ENCODE measurements at places on chromosomes 2 and 18.

- DNase-seq, result no peak
Measured at GRCh38 chr2:239035997-239036731, 188.3 kb downstream of the TWIST2 start.

DNA sequence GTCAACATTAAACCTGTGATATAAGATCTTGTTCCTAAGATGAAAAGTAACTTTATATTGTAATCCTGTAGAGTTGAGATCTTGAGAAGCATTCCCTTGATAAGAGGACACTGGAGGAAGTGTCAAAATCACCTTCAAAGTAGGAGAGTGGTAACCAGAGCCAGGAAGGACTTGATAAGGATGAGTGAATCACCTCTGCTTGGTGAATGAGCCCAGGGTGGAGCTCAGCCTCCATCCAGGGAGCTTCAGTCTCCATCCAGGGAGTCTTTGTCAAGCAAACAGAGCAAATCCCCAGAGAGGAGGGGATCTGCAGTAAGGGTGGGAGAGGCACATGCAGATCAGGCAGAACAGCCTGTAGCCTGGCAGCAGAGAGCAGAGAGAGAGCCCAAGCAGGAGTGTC lies 167.1 kb upstream of the SIX2 start:
- peak; percentile 19 for DNase-seq

DNA sequence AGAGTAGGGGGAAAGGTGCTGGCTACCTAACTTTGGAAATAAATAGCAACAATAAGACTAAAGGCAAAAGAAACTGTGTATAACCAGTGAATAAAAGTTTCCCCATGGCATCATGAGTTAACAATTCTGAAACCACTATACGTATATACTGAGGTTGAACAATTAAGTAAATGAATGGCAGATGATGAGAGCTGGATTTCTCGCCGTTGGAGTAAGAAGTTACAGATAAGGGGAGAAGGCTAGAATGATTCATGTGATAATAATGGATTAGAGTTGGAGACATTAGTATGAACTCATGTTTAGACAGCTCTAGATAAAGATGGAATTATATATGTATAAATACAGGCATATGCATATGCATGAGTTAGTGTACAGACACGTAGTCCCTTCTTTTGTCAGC lies 152.7 kb downstream of the UBR3 start:
- no peak for DNase-seq

DNA sequence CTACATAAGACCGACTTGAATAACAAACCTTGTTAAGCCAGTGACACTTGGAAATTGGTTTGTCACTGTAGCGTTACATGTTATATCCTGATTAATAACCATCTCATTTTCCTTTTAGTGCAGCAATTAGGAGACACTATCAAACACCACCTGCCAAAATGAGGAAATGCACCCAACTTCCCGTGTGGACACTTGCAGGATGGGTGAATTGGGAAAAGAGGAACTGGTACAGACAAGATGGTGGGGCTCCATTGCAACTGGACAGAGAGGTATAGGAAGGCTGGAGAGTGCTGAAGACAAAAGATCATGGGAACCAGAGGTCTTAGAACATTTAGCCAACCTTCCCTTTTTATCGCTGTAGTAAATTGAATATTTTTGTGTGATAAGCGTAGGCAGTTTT lies 816.3 kb upstream of the HS6ST1 start:
- DNase-seq, result no peak

DNA sequence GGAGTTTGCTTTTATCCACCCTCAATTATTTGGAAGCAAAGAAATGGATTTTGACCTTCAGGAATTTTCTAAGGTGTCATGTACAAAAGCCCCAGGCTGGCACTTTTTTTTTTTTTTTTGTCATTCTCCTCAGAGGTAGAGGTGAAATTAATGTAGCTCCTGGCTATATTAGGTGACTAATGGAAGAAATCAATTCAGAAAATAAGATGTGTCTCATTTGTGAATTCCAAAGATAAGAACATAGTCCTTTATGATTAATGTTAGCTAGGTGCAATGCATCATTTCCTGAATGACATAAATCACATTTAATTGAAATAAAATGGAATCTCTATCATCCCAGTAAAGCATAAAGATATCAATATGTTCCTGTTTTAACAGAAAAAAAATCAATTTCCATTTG lies 477.6 kb downstream of the FBXO15 start:
- peak; percentile 42 for DNase-seq

GRCh38 chr2:60453301-60453700 lies 100.2 kb downstream of the BCL11A start:
- no peak for DNase-seq

- no peak for DNase-seq
Measured at GRCh38 chr18:59646963-59647307, 50.3 kb downstream of the CCBE1 start.

- DNase-seq, result no peak
Measured at GRCh38 chr18:8298186-8298585, 311.1 kb upstream of the RAB12 start.

DNA sequence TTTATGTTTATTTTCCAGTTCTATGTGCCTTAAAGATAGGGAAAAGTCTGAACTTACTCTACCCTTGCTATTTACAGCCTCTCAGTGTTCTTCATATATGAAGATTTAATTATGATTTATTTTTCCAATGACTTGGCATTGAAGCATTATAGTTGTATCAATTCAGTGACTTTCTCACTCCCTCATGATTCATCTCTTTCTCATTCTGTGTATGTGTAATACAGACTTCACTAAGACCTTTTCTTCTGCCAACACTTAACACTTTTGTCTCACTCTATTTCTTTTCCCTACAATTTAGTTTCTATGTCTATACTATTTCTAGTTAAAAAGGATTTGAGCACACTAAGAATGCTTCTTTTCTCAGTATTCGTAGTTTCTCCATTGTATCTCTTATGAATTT lies 1470.3 kb upstream of the ACVR2A start:
- DNase-seq, result no peak

GRCh38 chr2:151996243-151997003 lies 102.4 kb downstream of the CACNB4 start:
- DNase-seq, result no peak

DNA sequence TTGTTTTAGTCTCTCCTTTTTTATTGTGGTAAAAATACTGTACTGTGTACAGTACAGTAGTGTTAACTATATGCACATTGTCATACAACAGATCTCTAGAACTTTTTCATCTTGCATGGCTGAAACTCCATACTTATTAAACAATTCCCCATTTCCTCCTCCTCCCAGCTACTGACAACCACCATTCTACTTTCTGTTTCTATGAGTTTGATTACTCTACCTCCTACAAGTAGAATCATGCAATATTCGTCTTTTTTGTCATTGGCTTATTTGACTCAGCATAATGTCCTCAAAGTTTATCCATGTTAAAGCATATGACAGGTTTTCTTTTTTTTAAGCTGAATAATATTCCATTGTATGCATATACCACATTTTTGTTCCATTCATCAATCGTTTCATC lies 338.2 kb downstream of the AGPS start:
- no peak for DNase-seq

DNA sequence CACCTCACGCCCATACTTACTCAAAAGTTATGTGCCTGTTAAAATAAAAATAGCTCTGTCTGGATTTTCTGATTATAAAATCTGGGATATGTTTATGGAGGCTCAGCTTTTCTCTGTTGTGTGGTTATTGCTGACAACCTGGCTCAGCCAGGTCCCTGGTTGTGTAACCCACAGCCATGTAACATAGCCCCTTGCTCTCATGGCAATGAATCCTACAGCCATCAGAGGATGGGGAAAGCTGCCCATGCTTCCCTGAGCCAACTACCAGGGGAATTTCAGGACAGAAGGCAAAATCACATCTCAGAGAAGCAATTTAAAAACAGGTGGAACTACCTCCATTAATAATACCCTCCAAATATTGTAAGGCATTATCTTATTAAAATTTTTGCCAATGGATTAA lies 29.7 kb downstream of the ST8SIA5 start:
- no peak for DNase-seq

GRCh38 chr2:192379736-192380135 lies 185.0 kb upstream of the TMEFF2 start:
- DNase-seq, result no peak

GRCh38 chr18:46174342-46175041 lies 70.3 kb downstream of the HAUS1 start:
- DNase-seq, result peak; percentile 44

GRCh38 chr18:49856496-49856895 lies 43.2 kb upstream of the ACAA2 start:
- DNase-seq, result no peak

DNA sequence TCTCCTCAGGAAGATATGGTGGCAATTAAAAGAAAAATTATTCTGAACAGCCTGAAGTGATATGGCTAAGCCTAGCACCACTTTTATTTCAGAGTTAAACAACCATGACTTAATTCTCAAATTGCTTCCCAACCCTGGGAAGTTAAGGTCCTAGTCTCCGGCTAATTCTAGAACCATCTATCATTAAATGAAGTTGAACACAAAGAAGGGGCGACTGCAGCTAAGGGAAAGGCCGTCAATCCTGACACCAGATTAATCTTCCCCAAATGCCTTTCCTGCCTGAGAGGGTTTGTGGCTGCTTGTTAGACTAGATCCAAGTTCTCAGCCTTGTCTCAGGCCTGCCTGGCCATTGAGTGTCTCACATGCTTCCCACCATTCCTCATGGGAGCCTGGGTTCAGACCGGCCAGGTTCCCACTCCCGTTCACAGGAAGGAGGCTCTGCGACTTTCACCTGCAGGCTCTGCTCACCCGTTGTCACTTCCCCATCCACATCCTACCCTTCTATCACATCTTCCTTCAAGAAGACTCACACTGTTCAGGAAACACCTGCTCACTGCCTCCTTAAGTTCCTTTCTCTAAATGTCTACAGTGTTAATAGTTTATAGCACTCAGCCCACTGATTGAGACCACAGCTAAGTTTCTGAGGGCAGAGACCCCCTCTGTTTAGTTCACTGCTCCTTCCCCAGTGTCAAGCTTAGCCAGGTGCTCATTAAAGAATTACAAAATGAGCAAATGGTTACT lies 282.9 kb upstream of the REV1 start:
- no peak for DNase-seq

DNA sequence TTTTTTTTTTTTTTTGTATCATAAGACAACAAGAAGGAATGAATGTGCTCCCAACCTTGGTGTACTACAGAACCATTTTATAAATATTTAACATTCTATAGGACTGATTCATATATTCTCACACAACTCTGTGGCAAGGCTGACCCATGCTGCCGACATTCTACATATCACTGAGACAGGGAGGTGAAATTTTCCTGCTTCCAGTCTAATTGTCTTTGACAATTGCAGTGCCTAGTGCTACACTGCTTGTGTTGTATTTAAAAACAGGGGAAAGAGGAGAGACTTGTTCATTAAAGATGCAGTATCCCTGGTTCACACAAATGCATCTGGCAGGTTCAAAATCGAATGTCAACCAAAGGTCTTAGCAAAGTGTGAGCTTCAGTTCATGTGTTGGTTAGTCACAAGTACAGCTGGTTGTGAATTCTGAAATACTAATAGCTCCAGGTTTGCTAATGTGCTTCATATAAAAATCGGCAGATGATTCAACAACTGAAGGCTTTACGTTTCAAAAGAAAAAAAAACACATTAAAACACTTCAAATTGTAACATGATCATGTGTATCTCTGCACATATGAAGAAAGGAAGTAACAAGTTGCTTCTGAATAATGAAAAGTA lies 130.8 kb downstream of the FIGN start:
- peak; percentile 42 for DNase-seq

DNA sequence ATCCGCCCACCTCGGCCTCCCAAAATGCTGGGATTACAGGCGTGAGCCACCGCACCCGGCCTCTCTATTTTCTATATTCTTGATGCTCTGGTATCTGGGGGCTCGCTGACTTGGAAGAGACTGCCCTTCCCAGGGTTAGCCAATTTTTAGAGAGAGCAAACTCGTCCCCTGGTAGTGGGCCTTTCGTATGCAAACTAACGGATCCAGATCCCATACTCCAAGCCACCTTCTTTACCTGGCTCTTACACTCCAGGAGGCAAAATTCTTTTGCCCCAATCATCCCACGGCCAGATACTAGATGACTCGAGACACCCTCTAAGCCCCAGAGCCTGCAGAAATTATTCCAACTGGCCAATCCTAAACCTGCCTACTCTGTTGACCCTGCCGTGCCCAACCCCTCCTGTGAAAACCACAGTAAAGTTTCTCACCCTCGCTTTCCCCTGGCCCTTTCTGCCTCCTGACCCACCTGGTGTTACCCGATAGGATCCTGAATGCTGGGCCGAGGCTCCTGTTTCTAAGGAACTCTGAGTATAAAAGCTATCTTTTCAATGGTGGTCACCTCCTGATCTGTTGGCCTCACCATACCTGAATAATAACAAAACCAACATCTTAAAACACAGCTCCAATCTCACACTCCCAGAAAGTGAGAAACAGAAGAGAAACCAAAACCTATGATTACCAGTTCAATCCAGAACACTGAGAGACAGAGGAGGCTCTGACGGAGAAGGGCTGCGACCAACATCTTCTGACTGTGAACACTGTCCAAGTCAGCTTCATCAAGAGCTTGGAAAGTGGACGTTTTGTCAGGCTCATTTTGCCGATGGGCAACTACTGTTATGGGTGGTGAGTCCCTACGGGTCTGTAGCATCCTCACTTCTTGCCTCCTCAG lies 57.6 kb upstream of the ZNF532 start:
- no peak for DNase-seq

DNA sequence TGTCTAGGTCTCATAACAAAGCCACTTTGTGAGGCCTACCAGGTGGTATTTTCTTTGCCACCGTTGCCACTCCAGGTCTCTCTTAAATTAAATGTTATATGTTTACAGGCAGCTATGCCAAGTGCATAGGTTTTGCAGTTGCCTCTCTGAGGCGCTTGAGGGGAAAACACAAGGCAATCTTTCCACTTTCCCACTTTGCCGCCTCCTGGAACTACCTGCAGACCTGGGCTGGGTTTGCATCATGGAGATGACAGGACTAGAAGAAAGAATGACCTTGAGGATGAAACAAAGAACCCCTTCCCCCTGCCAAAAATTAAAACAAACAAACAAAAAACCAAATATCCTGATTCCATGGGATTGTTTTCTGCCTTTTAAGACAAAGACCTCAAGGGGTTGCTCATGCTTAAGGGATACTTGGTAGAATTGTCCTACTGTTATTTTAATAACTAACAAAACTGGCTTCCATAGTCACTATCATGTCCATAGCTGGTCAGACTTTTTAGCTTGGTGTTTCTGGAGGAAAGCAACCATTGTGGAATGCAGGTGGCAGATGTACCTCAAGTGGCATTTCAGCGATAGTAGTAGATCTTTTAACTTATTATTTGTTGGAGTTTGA lies 159.9 kb downstream of the PRPF40A start:
- DNase-seq, result no peak

- no peak for DNase-seq
Measured at GRCh38 chr2:101736233-101736632, 38.7 kb downstream of the MAP4K4 start.

- DNase-seq, result peak; percentile 6
Measured at GRCh38 chr2:189782221-189782671, 1.9 kb downstream of the ORMDL1 start.

- DNase-seq, result no peak
Measured at GRCh38 chr2:129934044-129934822, 45.2 kb upstream of the RAB6C start.

DNA sequence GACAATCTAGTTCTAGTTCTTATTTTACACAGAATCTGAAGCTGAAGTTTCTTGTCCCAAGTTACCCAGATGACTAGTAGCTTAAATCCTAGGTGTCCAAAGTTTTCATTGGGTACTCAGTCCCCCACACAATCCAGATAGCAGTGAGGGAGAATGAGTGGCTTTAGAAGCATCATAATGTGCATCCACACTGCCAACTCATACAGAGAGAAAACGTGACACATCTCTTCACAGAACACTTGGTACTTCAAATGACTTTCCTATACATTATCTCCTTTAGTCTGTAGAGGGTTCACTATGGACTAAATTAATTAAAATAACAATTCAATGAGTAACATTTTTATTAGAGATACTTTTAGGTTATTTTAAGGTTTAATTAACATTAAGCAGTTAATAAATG lies 45.2 kb downstream of the STRADB start:
- no peak for DNase-seq

Measured in mammary epithelial cell (primary cell).